ENCODE measurements at places on chromosomes 13 and 19.

DNA sequence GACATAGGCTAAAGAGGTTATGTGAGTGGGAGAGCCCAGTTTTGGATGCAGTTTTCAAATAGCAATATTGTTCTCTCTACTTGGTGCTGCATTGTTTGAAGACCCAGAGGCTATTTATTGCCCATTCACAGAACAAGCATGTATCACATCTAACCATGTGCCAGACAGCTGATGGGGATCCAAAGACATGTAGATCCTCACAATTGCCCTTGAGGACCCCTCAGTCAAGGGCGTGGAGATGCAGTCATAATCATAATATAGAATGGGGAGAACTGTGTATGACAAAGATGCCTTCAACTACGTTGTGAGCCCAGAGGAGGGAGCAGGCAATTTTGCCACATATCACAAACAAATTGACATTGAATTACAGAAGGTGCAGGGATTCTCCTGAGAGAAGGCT is 70.5 kb downstream of the NHLRC3 start:
- DNase-seq = peak; percentile 12

- no peak for DNase-seq
Observed at GRCh38 chr19:45663800-45664199, 4.2 kb upstream of the GIPR start.

DNA sequence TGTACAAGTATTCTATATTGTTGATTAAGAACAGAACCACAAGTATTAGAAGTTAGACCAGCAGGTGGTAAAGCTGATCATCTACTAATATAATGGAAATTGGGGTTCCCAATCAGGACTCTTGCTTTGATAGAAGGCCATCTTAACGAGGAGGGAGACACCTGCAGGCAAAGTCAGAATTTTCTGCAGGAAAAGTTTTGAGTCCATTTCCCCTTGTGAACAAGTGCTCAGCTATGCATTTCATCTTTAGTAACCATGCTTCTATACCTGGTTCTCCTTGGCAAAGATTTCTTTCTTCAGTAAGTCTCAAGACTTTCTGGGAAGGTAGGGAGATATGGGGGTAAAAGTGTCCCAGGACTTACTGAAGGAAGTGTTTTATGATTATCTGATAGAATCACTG is 36.1 kb upstream of the USPL1 start:
- DNase-seq = peak; percentile 0

DNA sequence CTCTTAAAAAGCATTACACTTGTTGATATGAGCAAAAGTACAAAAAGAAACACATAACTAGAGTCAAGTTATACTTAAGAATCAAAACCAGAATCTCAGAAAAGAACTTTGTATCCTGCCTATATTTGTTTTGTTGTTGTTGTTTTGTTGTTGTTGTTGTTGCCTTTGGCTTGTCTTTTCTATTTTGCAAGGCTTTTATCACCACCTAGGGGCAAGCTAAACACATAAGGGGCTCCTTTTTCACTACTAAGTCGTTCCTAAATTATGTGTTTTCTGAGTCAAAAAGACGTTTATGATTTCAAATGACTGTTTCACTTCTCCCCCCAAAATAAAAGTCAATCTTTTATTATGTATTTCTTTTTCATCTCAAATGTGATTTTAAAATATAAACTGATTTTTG is 250.2 kb downstream of the RBM26 start:
- no peak for DNase-seq

DNA sequence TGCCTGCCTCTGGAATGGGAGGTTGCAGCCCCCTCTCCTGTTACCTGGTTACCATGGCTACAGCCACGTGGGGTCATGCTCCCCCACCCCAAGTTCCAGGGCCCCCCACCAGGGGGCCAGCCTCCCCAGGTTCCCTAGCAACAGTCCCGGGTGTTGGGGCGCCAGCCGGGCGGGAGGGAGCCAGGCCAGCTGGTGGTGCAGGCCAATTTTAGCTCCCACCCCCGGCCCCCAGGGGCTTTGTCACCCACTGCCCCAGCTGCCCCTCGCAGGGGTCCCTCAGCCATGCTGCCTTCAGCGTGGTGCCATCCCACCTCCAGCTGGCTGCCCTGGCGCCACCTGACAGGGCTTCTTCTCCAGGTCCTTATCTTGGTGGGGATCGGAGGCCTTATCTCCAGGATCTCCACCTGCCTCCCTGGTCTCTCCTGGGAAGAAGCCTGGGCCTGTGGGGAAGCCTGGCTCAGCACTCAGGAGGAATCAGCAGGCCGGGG is 3.0 kb downstream of the MARK4 start:
- DNase-seq = no peak

DNA sequence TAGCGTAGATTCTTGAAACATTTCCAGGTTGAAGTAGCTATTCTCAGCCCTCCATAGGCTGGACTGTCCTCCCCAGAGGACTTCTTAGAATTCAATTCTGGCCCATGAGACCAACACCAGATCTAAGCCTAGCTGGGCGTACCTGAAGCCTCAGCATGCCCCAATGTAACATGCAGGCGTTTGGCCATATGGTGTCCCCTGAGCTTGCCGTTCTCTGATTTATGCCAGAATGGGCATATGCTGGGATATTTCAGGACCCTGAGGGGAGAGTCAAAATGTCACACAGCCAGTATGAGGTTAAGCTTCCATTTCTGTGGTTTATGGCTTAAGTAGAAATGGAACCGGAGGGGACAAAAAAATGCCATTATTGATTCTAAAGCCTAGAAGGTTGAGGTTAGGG is 317.7 kb upstream of the OBI1 start:
- no peak for DNase-seq

GRCh38 chr13:24038841-24039330 is 121.6 kb upstream of the SPATA13 start:
- peak; percentile 70 for DNase-seq

- DNase-seq = no peak
Observed at GRCh38 chr19:51479531-51480331, 1.4 kb downstream of the CEACAM18 start.

GRCh38 chr13:98571955-98572662 is 4.8 kb downstream of the STK24 start:
- peak; percentile 73 for DNase-seq

- DNase-seq = peak; percentile 56
Observed at GRCh38 chr13:32314271-32315237, 609 bp downstream of the ZAR1L start.

DNA sequence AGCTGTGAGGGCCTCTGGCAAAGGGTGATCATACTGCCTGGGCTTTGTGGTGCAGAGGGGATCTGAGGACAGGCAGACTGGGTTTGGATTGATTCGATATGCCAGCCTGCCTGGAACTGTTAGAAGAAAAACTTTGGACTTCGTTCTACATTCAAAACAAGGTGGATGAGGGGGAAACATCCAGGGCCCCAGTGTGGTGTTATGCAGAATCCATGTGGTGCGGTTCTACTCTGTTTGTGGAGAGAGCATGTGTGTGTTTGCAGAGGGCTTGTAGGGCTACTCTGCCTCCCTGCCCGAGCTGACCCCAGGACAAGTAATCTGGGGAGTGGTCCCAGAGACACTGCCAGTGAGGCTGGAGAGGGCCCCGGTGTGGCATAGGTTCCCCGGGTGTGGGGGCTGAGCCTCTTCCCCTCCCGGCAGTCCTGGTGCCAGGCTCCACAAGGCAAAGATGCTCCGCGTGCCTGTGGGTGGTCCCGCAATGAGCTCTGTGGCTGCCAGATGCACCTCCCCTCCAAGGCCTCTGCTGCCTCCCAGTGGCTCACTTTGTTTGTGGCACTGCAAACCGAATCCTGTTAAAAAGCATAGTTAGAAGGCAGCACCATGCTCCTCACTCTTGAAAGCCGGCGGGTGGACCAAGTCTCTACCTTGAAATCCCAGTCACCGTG is 22.3 kb upstream of the TFDP1 start:
- peak; percentile 84 for DNase-seq

DNA sequence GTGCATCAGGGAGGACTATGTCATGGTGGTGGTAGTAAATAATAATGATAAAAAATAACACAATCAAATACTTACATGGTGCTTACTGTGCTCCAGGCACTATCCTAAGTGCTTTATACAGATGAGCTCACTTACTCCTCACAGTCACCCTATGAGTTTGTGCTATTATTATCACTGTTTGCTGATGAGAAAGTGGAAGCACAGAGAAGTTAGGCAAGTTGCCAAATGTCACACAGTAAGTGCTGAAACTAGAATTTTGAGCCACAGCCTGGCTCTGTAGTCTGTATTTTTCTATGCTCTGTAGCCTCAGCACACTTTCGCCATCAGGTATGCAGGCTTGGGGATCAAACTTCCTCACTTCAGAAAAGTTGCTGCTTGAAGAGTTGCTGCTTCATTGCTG is 46.6 kb downstream of the HTR2A start:
- no peak for DNase-seq

GRCh38 chr13:90105849-90106496 is 1241.5 kb upstream of the MIR17HG start:
- DNase-seq = no peak

DNA sequence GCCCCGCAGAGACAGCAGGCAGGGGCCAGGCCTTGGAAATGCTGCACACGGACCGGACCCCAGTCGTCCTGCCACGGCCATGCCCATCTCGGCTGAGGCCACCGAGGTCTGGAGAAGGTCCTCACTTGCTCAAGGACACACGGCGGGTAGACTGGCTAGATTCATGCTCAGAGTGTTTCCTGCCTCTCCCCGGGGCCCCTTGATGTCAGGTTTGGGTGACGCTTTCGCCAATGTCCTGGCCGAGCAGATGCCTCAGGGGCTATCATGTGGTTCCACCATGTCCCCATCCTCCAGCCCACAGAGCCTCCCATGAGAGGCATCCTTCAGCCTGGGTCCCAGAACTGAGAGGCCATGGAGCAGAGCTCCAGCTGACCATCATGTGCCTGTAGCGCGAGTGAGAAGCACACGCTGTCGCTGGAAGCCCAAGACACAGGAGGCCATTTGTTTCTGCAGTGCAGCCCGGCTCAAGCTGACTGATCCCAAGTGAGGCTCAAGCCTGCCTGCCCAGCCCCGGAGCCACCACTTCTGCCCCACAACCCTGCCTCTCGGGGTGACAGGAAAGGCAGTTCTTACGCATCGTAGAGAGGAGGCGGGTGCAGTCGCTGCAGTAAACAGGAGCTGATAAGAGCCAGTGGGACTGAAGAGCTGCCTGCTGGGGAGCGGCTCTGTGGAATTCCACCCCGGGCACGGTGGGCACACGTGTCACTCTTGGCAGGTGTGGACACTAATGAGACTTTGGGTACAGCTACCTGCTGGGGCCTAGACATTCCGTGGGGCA is 53.9 kb upstream of the GAS6 start:
- DNase-seq = no peak

DNA sequence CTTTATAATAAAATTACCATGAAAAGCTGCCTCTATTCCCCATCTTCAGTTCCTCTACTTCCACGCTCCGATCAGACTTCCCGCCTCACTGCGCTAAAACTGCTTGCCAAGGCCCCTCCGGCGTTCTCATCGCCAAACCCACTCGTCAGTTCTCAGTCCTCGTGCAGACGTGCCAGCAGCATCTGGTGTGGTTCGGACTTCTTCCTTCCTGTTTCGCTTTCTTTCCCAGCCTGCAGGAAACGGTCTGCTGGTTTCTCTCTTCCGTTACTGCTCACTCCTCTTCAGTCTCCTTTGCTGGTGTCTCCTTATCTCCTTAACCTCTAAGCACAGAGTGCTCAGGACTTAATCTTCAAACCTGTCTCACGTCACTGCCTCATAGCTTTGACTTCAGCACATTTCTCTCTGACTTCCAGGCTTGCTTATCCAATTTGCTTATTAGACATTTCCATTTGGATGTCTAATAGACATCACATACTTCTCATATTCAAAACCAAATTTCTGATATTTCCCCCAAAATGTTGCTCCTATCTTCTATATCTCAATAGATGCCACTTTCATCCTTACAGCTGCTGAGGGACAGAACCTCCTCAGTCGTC is 40.3 kb downstream of the RCBTB2 start:
- DNase-seq = no peak

DNA sequence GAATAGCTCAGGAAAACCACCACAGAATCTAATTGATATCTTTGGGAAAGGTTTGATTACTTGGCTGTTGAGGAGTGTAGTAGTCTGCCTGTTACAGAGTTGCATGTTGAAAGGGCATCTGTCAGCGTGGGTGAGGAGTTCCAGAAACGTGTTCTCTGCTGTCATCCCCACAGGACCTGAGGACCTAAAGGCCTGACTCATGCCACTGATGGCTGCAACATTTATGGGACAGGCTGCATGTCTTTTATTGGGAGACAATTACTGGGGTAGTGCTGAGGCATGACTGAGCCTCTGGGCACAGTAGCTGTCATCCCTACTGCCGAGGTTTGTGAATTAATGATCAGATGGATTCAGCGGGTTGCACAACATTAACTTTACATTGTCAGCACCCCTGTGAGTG is 525.9 kb downstream of the GPC6 start:
- DNase-seq = no peak

- peak; percentile 7 for DNase-seq
Observed at GRCh38 chr13:107765724-107766401, 449.5 kb downstream of the LIG4 start.

DNA sequence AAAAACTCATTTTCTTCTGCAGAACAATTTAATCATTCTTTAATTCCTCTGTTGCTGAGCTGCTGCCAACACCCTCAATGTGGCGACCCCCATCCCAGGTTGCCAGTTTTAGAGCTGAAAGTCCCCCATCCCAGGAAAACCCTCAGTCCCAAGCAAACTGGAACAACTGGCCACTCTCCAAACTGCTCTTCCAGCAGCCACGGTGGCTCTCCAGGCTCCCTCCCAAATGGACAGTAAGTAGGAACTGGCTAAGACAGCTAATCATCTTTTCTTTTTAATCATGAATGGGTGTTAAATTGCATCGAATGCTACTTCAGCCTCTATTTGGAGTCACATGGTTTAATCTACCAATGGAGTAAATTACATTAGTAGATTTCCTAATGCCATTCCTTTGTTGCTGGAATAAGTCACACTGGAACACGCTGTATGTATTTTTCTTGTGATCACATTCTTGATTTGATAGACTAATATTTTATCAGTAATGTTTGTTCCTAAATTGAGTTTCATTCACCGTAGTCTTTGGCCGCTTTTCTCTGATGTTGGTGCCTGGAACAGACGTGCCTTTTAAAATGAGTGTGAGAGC is 33.7 kb upstream of the VSTM2B start:
- no peak for DNase-seq

- no peak for DNase-seq
Observed at GRCh38 chr13:36069881-36070366, 61.3 kb downstream of the DCLK1 start.
